ENCODE measurements at places on chromosomes 6 and 20.

DNA sequence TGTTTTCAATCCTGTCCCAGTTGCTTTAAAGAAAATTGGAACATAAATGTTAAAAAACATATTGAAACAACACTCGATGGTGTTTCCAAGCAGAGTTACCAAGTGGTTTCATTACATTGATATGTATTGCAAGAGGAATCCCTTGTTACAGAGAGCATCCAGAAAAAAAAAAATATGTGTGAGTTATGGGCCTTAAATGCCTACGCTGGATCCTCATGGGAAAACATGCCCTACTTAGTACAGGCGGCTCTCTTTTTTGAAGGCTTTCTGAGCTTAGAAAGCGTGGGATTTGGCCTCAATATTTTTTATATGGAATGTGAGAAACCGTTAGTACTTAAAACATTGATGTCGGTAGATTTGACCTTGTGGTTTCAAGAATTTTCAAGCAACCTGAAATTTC lies 26.1 kb downstream of the BTBD3 start:
- no peak for DNase-seq

GRCh38 chr6:19806971-19807396 lies 30.2 kb upstream of the ID4 start:
- DNase-seq: no peak

DNA sequence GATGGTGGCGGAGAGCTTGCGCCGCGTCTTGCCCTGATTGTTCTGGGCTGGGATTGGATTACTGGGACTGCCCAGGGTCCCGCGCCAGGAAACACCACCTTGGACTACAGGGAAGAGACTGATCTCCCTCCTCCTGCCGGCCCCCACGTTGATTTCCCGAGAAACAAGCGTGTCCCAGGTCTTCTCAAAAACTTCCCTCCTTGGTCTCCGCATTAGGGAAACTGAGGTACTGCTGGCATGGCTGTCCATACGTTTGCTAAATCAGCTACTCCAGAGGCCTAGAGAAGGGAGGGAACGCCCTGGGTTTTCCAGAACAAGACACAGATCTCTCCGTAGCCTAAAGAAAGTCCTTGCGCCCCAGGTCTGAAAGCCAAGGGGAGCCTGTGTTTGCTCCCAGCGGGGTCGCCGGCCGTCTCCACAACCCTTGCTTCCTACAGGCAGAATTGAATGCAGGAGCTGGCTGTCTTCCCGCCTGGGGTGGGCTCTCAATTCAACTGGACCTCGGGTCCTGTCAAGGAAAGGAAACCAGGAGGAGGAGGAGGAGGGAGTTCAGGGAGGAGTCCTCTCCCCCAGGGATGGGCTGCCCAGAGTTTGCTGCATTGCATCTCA lies 29.2 kb downstream of the TFAP2A start:
- no peak for DNase-seq

GRCh38 chr6:14921170-14921569 lies 324.7 kb upstream of the JARID2 start:
- DNase-seq: no peak
